Smooth muscle cell of trachea (primary cell): ENCODE measurements at places on chromosomes 11 and 22. TPM values are rescaled to one million over a fixed set of nuclear protein-coding genes. Genes with fewer than 3 reads are reported as not detected.

The DEFB131B gene
- not detected in 2 replicates for total RNA-seq

The BTG4 gene
- not detected in 2 replicates for total RNA-seq

The OR5D14 gene
- total RNA-seq, result not detected in 2 replicates

The SPA17 gene
- 7.4 and 29.2 TPM in 2 replicates for total RNA-seq

The TSPO gene
- 288 and 318 TPM in 2 replicates for total RNA-seq

The HTR3B gene
- total RNA-seq, result not detected in 2 replicates

The HEPHL1 gene
- total RNA-seq, result not detected in 2 replicates

The CLTCL1 gene
- total RNA-seq, result 9.1 and 9.6 TPM in 2 replicates

The CNGA4 gene
- total RNA-seq, result 0.33 TPM in 1 of 2 replicates, not detected in the other

The CEND1 gene
- 2.2 and 2.8 TPM in 2 replicates for total RNA-seq

The MS4A12 gene
- total RNA-seq, result not detected in 2 replicates

The CLMP gene
- 222 and 262 TPM in 2 replicates for total RNA-seq

The MAPK11 gene
- total RNA-seq, result 6.7 and 17.5 TPM in 2 replicates

The PLAAT3 gene
- total RNA-seq, result 11.6 and 12.4 TPM in 2 replicates

The IL17REL gene
- total RNA-seq, result under 0.01 TPM in 2 replicates

The CRYBB1 gene
- total RNA-seq, result not detected in 2 replicates

The SCGB1A1 gene
- not detected in 2 replicates for total RNA-seq

The DBX1 gene
- total RNA-seq, result not detected in 2 replicates

The CALCA gene
- total RNA-seq, result not detected in 2 replicates

The C11orf42 gene
- total RNA-seq, result not detected in 2 replicates

The CEP164 gene
- total RNA-seq, result 35.4 and 43.3 TPM in 2 replicates

The LRRC56 gene
- total RNA-seq, result 0.73 and 1.5 TPM in 2 replicates

The LRRN4CL gene
- 68.9 and 89.6 TPM in 2 replicates for total RNA-seq

The OR2D2 gene
- total RNA-seq, result 0.29 and 0.50 TPM in 2 replicates

The GRAMD1B gene
- 3.1 and 4.5 TPM in 2 replicates for total RNA-seq

The CRKL gene
- 40.1 and 52.3 TPM in 2 replicates for total RNA-seq

The USH1C gene
- not detected in 2 replicates for total RNA-seq

The ANO3 gene
- 0.33 and 1.9 TPM in 2 replicates for total RNA-seq

The SHISAL1 gene
- total RNA-seq, result 1.2 and 9.6 TPM in 2 replicates

The FADS3 gene
- 41.2 and 173 TPM in 2 replicates for total RNA-seq

The TTC12 gene
- 13.1 and 19.7 TPM in 2 replicates for total RNA-seq

The RNF26 gene
- 11.1 and 14.7 TPM in 2 replicates for total RNA-seq

The CDHR5 gene
- total RNA-seq, result under 0.01 TPM in 1 of 2 replicates, not detected in the other

The MMP12 gene
- 0.44 and 1.8 TPM in 2 replicates for total RNA-seq

The LIF gene
- 10.6 and 40.4 TPM in 2 replicates for total RNA-seq

The RASSF10 gene
- total RNA-seq, result not detected in 2 replicates

The CEP126 gene
- total RNA-seq, result 2.6 and 3.8 TPM in 2 replicates

The HMOX1 gene
- 217 and 768 TPM in 2 replicates for total RNA-seq

The SH3BP1 gene
- 11.5 and 11.7 TPM in 2 replicates for total RNA-seq

The NPTXR gene
- total RNA-seq, result 0.29 and 2.8 TPM in 2 replicates

The PPP1R14B gene
- 164 and 283 TPM in 2 replicates for total RNA-seq

The HSPB2 gene
- total RNA-seq, result 0.58 and 0.99 TPM in 2 replicates
